ENCODE measurements at places on chromosomes 7 and 10.

DNA sequence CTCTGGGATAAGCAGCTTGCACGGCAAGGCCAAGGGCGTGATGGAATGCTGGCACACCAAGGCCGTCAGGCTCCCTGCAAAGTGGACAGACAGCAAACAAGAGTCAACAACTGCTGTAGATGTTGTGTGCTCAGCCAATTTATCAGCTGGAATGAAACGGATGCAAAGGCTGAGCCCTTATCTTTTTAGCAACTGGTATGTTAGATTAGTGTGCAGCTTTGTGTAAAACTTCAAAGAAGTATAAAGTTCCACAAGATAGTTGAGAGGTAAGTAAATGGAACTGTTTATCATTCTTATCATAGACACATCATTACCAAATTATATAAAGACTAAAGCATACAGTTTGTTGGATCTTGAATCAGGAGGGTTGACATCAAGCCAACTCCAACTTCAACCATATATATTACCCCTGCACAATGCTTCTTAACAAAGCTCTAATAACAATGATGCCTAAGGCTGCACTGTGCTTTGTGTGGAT is 289.0 kb downstream of the TNS3 start:
- no peak for DNase-seq

- no peak for DNase-seq
Observed at GRCh38 chr7:31783221-31783620, 96.2 kb downstream of the PPP1R17 start.

GRCh38 chr7:99258501-99258900 is 14.1 kb upstream of the MYH16 start:
- no peak for DNase-seq

GRCh38 chr7:79968077-79968648 is 166.5 kb upstream of the GNAI1 start:
- DNase-seq, result no peak

DNA sequence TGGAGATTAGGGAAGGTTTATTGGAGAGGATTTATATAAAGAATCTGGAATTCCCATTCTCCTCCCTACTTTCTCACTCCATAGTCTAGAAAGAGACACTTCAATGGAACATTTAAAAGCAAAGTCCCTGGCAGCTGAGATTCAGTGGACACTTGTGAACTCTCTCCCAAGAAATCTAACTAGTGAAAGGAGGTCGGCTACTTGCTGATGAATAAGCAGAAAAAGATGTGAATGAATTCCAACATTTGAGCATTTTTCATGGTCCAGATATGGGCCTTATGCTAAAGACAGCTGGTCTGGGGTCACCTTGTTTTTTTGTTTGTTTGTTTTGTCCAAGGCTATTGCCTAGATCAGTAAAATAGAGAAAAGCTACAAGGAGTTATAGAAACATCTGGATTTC is 141.1 kb upstream of the LRRTM3 start:
- no peak for DNase-seq

- no peak for DNase-seq
Observed at GRCh38 chr7:92699966-92700514, 109.8 kb upstream of the FAM133B start.
